SHP77 (cell line): ENCODE measurements at places on chromosomes 4 and X.

- DNase-seq: no peak
Observed at GRCh38 chr4:151750156-151750555, 10.7 kb downstream of the GATB start.

- DNase-seq: no peak
Observed at GRCh38 chrX:39757971-39758370, 339.8 kb downstream of the BCOR start.

DNA sequence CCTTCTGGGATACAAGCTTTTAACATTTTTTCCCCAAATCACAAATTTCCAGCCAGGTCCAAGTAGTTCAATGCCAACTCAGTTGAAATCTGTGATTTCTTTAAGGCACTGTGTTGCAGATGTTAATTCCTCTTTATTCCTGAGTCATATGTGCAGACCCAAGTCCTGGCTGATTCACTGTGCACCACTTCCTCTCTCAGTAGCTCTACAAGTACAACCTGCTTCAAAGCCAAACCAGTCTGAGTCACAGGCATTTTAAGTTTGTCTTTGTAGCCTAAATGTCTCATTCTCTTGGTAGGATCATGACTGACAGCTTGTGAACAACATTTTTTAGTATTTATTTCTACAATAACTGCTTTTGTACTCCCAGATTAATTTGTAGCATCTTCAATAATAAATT is 165.6 kb upstream of the S100G start:
- DNase-seq: no peak

DNA sequence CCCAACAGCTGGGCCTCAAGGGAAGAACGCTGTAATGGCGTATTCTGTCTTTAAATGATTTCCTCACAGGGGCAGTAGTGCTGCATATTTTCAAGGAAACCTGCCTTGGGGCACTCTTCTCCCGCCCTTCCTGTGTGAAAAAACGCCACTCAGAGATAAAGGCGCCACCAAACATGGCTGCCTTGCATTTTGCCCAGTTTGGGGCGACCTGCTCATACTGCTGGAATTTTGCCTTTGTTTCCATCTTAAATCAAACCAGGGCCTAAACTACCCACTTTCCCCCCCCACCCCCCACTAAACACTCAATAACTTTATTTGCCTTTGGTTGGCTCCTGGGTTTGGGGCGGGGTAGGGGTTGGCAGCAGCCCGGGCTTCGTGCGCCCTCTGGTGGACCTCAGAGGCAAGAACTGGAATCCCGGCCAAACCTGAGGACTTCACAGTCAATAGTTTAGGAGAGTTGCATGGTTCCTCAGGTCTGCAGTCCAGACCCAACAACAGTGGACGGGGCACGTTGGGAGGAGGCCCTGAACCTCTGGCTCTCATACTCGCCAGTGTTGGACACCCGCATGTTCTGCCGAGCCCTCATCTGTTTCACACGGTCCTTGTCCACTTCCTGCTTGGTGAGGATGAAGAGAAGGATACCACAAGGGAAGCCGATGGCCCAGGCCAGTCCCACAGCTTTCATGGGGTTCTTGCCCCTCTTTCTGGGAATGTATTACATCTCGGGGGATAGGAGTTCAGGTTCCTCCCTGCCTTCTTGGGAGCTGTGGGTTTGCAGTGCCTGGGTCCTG is 220.1 kb upstream of the STK26 start:
- DNase-seq: no peak

- DNase-seq: peak; percentile 4
Observed at GRCh38 chrX:135345107-135345589, 35.9 kb downstream of the ETDC start.

- DNase-seq: no peak
Observed at GRCh38 chr4:119851649-119852048, 215.0 kb downstream of the MAD2L1 start.

DNA sequence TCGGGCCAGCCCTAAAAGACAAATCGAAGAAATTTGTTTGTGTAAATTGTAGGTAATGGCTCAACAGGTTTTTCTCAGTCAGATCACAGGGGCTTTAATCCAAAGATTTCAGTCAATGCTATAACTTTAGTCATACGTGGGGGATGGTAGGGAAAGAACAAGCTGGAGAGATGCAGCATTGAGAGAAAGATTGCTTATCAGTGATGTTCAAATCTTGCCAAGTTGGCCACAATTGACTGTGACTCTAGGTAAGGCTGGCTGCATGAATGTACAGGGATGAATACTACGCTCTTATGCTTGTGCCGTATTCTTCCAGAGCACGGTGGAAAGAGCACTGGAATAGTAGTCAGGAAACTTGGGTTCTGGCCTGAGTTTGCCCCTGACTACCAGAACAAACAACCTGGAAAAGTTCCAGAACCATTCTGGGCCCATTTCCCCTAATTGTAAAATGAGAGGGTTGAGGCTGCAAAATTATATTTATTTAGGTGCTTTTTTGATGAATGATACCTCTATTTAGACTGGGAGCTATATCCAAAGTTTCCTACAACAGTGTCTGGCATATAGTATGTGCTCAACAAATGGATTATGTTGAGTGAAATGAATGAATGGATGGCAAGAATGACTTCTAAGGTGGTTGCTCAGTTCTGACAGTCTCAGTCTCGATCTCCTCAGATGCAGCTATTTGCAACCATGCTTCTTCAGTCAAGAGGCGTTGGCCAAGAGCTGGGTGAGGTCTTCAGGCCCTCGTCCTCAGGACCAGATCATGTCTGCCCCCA is 44.4 kb downstream of the TSC22D3 start:
- DNase-seq: no peak

GRCh38 chr4:5793514-5793913 is 82.5 kb downstream of the EVC start:
- no peak for DNase-seq

DNA sequence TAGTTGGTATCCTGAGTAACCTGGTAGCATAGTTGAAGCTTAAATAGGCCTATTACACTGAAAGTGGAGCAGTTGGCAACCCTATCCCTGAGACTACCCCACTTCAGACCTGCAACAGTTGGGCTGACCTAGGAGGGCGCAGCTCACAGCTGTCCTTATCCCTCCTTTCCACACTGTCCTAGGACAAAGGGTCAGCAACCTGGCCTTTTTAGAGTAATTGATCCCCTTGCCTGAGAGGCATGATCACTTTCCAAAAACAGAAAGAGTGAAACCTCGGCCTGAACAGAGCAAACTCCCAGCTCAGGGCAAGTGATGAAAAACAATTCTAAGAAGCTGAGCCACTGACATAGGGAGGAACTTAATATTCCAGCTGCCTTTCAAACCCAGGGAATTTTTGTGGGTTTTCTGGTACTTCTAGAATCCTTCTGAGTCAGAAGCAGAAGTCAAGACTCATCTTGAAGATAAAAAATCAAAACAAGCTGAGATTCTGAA is 94.9 kb upstream of the MYOZ2 start:
- no peak for DNase-seq

- DNase-seq: no peak
Observed at GRCh38 chr4:98641906-98642668, 16.3 kb downstream of the TSPAN5 start.

DNA sequence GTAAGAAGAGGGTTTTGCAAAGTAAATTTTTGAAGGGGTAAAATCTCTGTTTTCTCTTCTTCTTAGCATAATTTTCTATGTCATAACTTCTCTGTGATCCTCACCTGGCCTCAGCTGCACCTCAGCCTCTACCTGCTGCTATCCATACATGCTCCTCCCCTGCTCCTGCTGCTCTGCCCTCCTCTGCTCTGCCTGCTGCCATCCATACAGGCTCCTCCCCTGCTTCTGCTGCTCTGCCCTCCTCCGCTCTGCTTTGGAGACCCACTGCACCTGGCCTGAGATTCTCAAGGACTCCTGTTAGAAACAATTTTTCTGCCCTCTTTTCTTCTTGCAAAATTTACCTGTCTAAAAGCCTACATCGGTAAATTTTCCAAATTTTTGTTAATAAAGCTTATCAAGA is 388.6 kb upstream of the PITX2 start:
- no peak for DNase-seq

DNA sequence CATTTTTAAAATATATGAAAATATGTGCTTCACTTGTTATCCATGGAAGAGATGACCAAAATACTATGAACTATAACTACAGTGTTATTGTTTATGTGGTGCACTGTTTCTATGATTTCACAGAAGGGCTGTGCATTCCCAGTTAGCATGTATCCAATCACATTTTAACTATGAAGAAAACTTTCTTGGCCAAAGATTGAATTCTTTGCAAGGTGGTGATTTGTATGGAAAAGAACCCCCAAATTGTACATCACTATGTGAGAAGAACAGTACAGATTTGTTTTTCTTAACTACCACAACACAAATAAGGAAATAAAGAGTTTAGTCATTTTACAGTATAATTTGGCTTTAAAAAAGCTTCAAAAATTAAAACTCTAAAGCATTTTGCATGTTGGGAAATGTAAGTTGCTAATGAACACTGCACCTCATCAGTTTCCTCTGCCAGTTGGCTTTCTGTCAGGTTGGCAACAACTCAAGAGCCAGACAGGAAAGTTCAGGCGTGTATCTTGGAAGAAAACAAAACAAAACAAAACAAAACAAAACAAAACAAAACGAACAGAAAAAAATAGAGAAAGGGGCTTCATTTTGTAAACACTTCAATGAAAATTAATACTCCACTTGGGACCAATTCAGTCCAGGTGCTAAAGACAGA is 237.0 kb downstream of the SCFD2 start:
- DNase-seq: no peak
